Colonic mucosa (tissue), 4 donors: ENCODE measurements at places on chromosomes 5 and 9. TPM values are rescaled to one million over a fixed set of nuclear protein-coding genes. Genes with fewer than 3 reads are reported as not detected.
A peak's percentile ranks its signal among the peaks of the same experiment; 100 is the strongest.

- no peak overlapping the region for H3K27ac ChIP-seq
- no peaks in the 10 kb centered on the region for H3K36me3 ChIP-seq
- no peaks in the 10 kb centered on the region for H3K27me3 ChIP-seq
These were observed 109.2 kb downstream of the OSTF1 start for GRCh38 chr9:75197561-75197960.

DNA sequence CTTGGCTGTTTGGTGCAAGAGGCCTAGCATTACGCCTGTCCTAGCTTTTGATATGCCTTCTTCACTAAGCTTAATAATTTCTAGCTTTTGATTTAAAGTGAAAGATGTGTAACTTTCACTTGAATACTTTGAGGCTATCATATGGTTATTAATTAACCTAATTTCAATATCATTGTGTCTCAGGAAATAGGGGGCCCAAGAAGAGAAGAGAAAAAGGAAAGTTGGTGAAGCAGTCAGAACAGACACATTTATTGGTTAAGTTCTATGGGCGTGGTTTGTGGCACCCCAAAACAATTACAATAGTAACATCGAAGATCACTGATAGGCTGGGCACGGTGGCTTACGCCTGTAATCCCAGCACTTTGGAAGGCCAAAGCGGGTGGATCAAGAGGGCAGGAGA is 40.9 kb upstream of the F2RL2 start:
- H3K27me3 ChIP-seq, result no peaks in the 10 kb centered on the region
- no peaks in the 10 kb centered on the region for H3K4me1 ChIP-seq
- DNase-seq, result no peak

DNA sequence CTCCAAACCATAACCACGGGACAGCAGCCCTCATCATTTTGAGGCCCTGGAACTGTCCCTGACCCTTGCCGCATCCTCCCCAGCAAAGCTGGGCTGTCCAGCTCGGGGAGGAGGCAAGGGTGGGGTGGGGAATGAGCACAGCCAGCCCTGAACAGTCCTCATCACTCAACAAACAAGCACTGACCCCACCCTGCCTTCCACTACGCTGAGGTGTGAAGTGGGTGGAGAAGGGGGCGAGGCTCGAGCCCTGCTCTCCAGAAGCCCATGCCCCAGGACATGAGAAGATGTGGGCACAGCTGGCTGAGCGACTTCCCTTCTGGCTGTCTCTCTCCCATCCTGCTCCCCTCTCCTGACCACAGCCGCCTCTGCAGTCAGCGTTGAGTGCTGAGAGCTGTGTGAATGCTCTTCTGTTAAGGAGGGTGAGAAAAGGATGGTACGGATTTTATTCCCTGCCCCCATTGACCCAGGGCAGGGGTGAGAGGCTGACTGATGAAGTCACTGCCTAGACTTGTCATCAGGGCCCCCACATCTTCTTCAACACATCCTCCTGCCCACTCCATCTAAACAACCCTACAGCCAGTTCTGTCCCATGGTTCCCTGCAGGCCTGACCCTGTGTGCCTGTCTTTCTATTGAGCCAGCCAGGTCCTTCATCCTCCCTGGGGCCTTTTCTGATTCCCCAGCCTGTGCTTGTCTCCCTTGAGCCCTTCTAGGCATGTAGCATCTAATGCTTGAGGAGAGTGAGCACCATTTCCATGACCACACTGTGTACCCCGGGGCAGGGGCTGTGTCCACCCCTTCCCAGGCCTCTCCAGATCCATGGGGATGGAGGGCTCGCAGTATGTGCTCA is 276.0 kb downstream of the FSTL4 start:
- DNase-seq, result no peak
- H3K27ac ChIP-seq, result no peak overlapping the region
- no peak overlapping the region for H3K4me3 ChIP-seq
- no peaks in the 10 kb centered on the region for H3K36me3 ChIP-seq
- H3K4me1 ChIP-seq, result no peaks in the 10 kb centered on the region

DNA sequence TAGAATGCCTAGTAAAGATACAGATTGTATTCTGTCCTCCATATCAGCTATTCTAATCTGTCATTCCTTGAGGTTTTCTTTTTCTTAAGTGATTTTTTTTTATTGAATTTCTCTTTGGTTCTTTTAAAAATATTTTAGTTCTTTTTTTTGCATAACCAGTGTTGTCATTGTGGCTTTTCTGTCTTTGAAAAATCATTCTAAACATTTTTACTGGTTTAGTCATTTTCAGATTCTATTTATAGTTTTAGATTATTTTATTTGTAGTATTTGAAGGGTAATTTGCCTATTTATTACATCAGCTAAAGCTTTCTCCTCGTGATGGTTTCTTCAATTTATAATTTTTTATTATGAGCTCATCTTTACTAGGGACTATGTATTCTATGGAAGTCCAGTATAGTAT is 78.1 kb downstream of the NDUFAF2 start:
- no peak overlapping the region for H3K27ac ChIP-seq
- DNase-seq, result no peak
- H3K36me3 ChIP-seq, result no peaks in the 10 kb centered on the region

GRCh38 chr9:87898151-87898550 is 15.5 kb downstream of the SPATA31E1 start:
- no peak overlapping the region for H3K4me3 ChIP-seq
- no peaks in the 10 kb centered on the region for H3K36me3 ChIP-seq
- no peaks in the 10 kb centered on the region for H3K27me3 ChIP-seq

DNA sequence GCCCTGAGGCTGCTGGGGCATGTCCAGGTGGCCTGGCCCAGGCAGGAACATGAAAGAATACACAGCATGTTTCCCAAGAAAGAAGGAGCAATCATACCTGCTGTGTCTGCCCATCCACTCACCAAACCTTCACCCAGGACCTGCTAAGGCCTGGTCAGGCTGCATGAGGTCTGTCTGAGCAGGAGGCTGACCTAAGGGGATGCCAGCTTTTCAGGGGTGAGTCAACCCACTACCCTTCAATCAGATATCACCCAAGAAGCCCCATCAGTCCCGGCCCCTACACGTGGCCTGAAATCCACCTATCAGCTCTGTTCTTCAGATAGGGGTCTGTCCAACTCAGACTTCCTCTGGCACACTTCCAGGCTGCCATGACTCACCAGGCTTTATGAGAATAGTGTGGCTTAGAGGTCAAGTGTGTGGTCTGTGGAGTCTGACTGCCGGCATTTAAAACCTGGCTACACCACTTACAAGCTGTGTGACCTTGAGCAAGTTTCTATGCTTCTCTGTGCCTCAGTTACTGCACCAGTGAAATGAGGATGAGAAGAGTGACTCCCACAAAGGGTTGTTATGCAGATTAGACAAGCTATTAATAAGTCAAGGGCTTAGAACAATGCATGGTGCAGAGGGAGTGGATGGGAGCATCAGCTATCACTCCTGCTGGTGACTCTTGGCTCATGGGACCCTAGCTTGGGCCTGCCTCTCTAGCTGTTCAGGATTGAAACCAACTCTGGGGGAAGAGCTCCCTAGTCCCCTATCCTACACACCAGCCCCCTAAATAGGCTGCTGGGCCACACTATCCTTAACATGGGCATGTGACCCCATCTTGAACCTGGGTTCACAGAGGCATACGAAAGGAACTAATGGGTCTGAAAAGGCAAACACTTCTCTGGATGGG is 130.3 kb downstream of the PAX5 start:
- DNase-seq, result no peak
- no peak overlapping the region for H3K27ac ChIP-seq
- no peaks in the 10 kb centered on the region for H3K27me3 ChIP-seq
- H3K4me1 ChIP-seq, result no peaks in the 10 kb centered on the region
- H3K4me3 ChIP-seq, result no peak overlapping the region

GRCh38 chr9:110659891-110660541 is 8.6 kb upstream of the MUSK start:
- H3K4me3 ChIP-seq, result no peak overlapping the region
- H3K36me3 ChIP-seq, result no peaks in the 10 kb centered on the region
- no peaks in the 10 kb centered on the region for H3K4me1 ChIP-seq

- DNase-seq, result no peak
- H3K4me3 ChIP-seq, result no peak overlapping the region
- H3K27me3 ChIP-seq, result no peaks in the 10 kb centered on the region
- no peaks in the 10 kb centered on the region for H3K4me1 ChIP-seq
- no peak overlapping the region for H3K27ac ChIP-seq
- no peaks in the 10 kb centered on the region for H3K36me3 ChIP-seq
These were observed 49.4 kb downstream of the SMIM23 start for GRCh38 chr5:171835066-171835465.

DNA sequence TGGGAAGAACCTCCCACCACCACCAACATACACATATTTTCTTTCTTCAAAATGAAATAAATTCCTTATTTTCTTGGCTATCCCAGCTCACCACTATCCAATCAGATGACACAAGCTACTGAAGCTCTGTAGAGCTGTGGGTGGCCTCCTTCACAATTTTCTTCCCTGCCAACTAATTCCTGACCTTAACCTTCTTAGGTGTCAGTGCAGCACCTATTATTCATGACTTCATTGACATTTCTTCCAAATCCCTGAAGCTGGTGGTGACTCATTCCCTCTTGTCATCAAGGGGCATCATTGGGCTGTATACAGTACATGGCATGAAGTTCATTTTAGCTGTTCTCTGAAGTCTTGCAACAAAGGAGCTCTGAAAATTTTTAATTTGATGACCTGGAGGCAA is 42.0 kb upstream of the ADRA1B start:
- H3K27ac ChIP-seq, result no peak overlapping the region
- no peak overlapping the region for H3K4me3 ChIP-seq
- H3K36me3 ChIP-seq, result no peaks in the 10 kb centered on the region
- H3K4me1 ChIP-seq, result no peaks in the 10 kb centered on the region

DNA sequence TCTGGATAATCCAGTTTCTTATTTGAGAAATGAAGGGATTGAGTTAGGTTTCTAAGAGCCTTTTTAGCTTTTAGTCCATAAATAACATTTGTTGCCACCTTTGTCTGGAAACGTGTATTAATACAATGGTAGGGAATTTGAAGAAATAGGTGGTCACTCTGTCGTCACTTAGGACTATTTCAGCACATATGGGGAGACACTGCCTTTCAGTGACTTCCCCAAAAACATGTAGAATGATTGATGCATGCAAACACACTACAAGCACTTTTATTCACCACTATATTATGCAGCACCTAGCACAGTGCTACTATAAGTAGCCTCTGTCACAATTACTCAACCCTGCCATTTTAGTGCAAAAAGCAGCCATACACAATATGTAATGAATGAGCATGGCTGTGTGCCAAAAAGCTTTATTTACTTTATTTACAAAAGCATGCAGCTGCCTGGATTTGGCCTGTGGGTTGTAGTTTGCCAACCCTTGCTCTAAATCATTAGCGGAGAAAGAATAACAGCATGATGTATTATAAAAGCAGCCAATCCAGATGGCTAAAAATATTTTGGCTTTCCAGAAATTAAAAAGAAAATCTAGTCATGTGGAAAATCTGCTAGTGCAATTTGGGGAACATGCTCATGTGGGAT is 154.2 kb upstream of the HMHB1 start:
- H3K36me3 ChIP-seq, result no peaks in the 10 kb centered on the region
- no peak overlapping the region for H3K4me3 ChIP-seq
- DNase-seq, result no peak
- peaks cover 2% of the 10 kb centered on the region for H3K4me1 ChIP-seq
- H3K27ac ChIP-seq, result no peak overlapping the region

GRCh38 chr9:127248241-127248640 is 16.3 kb upstream of the GARNL3 start:
- no peak overlapping the region for H3K27ac ChIP-seq
- H3K36me3 ChIP-seq, result no peaks in the 10 kb centered on the region
- peaks cover 3% of the 10 kb centered on the region for H3K4me1 ChIP-seq
- no peak for DNase-seq
- H3K27me3 ChIP-seq, result no peaks in the 10 kb centered on the region

- no peak overlapping the region for H3K27ac ChIP-seq
- no peaks in the 10 kb centered on the region for H3K27me3 ChIP-seq
- no peaks in the 10 kb centered on the region for H3K4me1 ChIP-seq
- no peak overlapping the region for H3K4me3 ChIP-seq
- no peaks in the 10 kb centered on the region for H3K36me3 ChIP-seq
- no peak for DNase-seq
These were observed 12.2 kb upstream of the CDK5RAP2 start for GRCh38 chr9:120592210-120592609.

DNA sequence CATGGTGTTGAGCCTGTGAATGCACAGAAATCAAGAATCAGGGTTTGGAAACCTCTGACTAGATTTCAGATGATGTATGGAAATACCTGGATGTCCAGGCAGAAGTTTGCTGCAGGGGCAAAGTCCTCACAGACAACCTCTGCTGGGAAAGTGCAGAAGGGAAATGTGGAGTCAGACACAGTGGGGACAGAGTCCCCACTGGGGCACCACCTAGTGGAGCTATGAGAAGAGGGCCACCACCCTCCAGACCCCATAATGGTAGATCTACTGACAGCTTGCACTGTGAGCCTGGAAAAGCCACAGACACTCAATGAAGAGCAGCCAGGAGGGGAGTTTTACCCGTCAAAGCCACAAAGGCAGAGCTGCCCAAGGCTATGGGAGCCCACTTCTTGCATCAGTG is 181.9 kb upstream of the SEMA6A start:
- H3K4me3 ChIP-seq, result no peak overlapping the region
- no peaks in the 10 kb centered on the region for H3K27me3 ChIP-seq
- H3K27ac ChIP-seq, result no peak overlapping the region
- H3K4me1 ChIP-seq, result no peaks in the 10 kb centered on the region
- no peak for DNase-seq

GRCh38 chr9:128027705-128028104 is 39.4 kb downstream of the NAIF1 start:
- no peaks in the 10 kb centered on the region for H3K36me3 ChIP-seq
- H3K4me3 ChIP-seq, result no peak overlapping the region
- H3K27me3 ChIP-seq, result no peaks in the 10 kb centered on the region
- H3K27ac ChIP-seq, result peak overlapping the region; percentile 41

DNA sequence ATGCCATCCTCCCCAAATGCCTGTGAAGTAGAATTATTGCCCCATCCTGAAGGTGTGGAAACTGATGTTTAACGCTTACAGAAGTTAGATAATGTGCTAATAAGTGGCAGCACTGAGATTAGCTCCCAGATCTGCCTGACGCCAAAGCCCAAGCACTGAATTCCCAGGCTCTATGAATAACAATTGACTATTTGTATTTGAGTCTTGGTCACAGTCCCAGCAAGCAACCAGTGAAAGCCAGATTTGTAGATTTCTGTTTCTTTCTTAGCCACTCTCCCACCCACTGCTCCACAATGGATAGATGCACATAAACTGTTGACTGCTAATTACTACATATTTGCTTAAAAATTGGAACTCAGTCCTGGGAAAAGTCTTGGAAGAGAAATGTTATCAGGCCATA is 34.4 kb downstream of the FAM240B start:
- no peaks in the 10 kb centered on the region for H3K36me3 ChIP-seq
- H3K4me3 ChIP-seq, result no peak overlapping the region
- H3K4me1 ChIP-seq, result no peaks in the 10 kb centered on the region
- H3K27me3 ChIP-seq, result no peaks in the 10 kb centered on the region
- no peak for DNase-seq

TEX48 gene
- not detected for total RNA-seq

TAS2R1 gene
- total RNA-seq, result not detected

FGF1 gene
- 0.90 TPM for total RNA-seq

SLC36A2 gene
- total RNA-seq, result not detected

RAD1 gene
- 12.6 TPM for total RNA-seq

SAPCD2 gene
- total RNA-seq, result 57.8 TPM

DRD1 gene
- 0.10 TPM for total RNA-seq
